ENCODE measurements at places on chromosomes 13 and 19.

GRCh38 chr13:97569841-97570240, 135.9 kb downstream of the RAP2A start:
- no peak for DNase-seq

DNA sequence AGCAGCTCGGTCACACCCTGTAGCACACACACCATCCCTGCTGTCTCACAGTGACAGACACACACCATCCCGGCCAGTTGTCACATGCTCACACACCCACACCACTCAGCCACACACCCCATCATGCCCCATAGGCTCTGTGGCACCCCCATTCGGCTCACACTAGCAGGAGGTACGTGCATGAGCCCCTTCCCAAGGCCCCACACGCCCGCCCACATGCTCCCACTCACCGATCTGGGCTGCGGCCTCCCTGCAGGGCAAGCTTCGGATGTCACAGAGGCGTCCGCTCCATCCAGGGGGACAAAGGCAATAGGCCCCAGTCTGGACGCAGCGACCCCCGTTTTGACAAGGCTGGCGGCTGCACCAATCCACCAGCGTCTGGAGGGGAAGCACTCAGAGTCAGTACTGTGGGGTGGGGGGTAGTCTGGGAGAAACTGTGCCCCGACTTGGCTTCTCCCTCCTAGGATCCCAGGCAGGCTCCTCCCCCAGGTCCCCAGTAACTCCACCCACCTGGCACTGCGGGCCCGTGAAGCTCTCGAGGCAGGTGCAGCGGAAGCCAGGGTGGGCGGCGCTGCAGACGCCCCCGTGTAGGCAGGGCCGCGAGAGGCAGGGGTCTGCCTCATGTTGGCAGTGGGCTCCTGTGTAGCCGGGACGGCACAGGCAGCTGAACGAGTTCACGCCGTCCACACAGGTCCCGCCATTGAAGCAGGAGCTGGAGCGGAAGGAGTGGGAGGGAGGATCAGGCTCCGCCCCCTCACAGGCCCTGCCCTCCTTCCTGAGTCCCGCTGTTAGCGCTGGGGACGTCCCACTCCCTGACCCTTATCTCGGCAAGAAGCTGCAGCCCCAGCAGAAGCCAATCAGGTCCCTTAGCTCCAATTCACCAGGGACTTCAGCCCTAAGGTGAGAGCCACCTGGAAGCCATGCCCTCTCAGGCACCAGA, 20.1 kb downstream of the NOTCH3 start:
- DNase-seq: no peak

- DNase-seq: no peak
These were observed 19.2 kb downstream of the RAB20 start for GRCh38 chr13:110542169-110542796.

DNA sequence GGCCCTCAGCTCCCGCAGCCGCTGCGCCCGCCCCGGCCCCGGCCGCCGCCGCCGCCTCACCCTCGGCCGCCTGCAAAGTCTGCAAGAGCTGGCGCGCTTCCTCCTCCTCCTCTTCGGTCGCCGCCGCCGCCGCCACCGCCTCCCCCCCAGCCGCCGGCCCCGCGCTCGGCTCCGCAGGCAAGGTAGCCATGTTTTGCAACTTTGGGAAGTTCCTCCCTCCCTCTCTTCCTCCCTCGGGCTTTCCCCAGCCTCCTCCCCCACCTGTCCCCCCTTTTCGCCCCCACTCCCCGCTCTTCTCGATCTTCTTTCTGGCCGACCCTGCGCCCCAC, 433 bp downstream of the SIX5 start:
- DNase-seq: no peak

GRCh38 chr19:13732337-13732736, 32.0 kb upstream of the MRI1 start:
- DNase-seq: no peak

GRCh38 chr19:32373585-32374295, 28.3 kb downstream of the ZNF507 start:
- peak; percentile 93 for DNase-seq

- no peak for DNase-seq
These were observed 40.6 kb downstream of the PHF11 start for GRCh38 chr13:49536144-49536873.

DNA sequence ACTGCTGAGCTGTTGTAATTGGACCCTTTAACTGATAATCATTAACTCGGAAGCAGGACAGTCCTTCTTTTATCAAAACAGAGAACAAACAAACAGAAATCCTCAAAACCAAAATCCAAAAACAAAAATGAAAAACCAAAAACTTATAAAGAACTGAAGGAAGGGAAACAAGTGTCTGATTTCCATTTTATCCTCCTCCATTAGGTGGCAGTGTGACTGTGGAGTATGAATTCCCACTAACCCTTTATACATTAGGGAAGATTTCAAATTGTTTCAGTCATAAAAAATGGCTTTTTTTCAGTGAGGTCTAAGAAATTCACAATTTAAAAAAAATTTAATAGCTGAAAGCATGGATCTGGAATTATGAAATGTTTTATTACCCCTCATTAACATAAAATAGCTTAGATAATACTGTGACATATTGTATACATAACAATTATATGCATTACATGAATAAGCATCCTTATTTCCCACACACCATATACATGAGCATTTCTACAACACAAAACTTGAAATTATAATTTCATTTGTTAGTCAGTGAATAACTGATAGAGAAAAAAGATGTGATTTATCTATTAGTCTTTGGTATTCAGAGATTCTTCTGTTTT, 1074.3 kb upstream of the PCDH9 start:
- DNase-seq: no peak

DNA sequence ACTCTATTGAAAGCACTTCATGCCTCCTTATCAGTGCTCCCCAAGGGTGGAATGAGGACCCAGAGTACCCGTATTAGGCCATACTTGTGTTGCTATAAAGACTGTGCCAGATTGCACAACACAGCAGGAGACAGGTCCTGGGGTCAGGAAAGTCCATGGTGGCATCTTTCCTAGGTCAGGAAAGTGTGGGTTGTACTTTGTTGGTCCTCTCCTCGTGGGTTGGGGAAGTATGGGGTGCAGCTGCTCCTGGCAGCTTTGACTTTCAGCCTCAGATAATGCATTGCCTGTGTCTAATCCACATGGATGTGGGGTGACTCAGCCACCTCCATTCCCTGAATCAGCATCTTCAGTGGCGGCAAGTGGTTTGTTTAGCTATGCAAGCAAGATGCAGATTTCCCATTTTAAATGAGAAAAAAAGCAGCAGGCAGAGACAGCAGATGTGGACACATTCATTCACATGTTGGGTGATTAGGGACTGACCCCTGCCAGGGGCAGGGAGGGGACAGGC, 8.4 kb upstream of the CYP2B6 start:
- no peak for DNase-seq

DNA sequence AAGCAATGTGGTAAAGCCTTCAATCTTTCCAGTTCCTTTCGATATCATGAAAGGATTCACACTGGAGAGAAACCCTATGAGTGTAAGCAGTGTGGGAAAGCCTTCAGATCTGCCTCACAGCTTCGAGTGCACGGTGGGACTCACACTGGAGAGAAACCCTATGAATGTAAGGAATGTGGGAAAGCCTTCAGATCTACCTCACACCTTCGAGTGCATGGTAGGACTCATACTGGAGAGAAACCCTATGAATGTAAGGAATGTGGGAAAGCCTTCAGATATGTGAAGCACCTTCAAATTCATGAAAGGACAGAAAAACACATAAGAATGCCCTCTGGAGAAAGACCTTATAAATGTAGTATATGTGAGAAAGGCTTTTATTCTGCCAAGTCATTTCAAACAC, 15.6 kb upstream of the ZNF763 start:
- no peak for DNase-seq
